HepG2 (cell line): ENCODE measurements at places on chromosomes 4 and X.
A peak's percentile ranks its signal among the peaks of the same experiment; 100 is the strongest.

GRCh38 chrX:121558886-121559285 lies 511.5 kb downstream of the GLUD2 start:
- DNase-seq, result no peak

DNA sequence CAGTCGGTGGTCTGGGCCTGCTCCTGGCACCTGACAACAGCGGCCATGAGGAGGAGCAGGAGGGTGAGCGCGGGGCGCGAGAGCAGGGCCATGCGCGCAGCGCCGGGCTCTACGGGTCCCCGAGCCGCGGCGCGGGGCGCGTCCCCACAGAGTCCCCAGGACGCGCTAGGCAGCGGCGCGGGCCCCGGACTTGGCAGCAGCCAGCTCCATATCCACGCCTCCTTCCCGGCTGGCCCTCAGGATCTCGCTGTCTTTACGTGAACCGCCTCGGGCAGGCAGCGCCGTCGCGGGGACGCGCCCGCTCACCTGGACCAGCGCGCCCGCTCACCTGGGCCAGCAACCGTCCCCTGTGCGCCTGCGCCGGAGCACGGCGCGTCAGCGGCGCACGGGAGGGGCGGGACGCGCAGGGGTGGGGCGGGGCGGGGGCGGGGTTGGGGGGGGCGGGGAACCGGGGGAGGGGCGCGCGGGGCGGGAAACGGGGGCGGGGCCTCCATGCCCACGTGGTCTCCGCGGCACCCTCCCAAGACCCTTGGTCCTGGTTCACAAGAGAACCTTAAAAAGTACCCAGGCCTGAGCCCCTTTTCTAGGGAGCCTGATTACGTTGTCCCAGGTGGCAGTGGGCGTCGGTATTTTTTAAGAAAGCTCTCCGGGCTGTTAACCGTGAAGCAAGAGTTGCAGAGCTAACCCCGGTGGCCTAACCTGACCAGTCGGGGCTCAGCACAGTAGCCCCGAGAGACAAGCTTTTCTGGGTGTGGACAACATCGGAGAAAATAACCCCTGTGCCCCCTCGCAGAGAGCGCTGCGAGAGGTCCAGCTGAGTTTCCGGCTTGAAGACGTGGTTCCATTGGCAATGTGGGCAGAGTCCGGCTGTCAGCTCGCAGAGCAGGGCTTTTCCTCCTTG lies at the start of gene PLA2G12A:
PLA2G12A (minus strand) TSS at position 353 of the 901 bp plus-strand sequence; CDS start at position 92, 261 bp downstream.
- DNase-seq, result peak; percentile 68

GRCh38 chr4:182185491-182185890 lies 57.7 kb upstream of the TENM3 start:
- no peak for DNase-seq

GRCh38 chr4:69781458-69782418 lies 21.3 kb upstream of the SULT1B1 start:
- peak; percentile 98 for DNase-seq

- DNase-seq, result no peak
Observed at GRCh38 chrX:1531096-1531890, 5.7 kb downstream of the P2RY8 start.

- no peak for DNase-seq
Observed at GRCh38 chr4:772776-773175, 53.2 kb downstream of the CPLX1 start.

DNA sequence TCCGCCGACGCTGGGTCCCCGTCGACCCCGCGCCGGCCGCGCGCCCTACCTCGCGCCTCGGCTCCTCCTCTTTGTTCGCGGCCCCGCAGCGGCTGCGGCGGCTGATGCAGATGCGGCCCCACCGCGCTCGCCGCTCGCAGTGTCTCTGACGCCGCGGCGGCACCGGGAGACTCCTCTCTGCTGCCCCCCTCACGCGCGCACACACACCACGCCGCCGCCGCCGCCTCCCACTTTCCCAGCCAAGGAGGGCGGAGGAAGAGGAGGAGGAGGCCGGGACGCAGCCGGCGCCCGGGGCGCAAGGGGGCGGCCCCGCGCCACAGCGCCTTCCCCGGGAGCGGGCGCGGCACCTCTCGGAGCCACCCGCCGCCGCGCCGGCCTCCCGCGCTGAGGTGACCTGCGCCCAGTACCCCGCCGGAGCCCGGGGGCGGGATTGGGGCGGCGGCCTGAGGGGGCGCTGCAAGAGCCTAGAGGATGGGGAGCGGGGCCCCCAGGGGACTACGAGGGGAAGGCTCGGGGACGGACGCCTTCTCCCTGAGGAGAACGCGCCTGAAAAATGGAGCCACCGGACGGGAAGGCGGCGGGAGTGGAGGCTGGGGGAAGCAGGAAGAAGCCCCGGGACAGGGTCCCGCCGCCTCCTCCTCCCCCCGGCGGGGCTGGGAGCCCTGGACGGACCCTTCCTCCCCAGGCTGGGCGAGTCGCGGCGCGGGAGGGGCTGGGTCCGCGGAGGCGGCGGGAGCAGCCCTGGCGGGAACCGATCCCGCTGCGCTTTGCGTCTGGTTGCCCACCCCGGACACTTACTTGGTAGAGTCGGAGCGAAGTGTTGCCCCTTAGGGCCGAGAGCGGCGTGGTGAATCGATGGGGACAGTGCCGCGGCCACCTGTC lies at the start of gene SH3RF1:
SH3RF1 (minus strand) TSS at position 147 of the 882 bp plus-strand sequence. CDS start 1,744 bp downstream, outside the sequence.
- peak; percentile 38 for DNase-seq

GRCh38 chr4:75841641-75842520 lies 60.4 kb downstream of the PPEF2 start:
- peak; percentile 78 for DNase-seq

DNA sequence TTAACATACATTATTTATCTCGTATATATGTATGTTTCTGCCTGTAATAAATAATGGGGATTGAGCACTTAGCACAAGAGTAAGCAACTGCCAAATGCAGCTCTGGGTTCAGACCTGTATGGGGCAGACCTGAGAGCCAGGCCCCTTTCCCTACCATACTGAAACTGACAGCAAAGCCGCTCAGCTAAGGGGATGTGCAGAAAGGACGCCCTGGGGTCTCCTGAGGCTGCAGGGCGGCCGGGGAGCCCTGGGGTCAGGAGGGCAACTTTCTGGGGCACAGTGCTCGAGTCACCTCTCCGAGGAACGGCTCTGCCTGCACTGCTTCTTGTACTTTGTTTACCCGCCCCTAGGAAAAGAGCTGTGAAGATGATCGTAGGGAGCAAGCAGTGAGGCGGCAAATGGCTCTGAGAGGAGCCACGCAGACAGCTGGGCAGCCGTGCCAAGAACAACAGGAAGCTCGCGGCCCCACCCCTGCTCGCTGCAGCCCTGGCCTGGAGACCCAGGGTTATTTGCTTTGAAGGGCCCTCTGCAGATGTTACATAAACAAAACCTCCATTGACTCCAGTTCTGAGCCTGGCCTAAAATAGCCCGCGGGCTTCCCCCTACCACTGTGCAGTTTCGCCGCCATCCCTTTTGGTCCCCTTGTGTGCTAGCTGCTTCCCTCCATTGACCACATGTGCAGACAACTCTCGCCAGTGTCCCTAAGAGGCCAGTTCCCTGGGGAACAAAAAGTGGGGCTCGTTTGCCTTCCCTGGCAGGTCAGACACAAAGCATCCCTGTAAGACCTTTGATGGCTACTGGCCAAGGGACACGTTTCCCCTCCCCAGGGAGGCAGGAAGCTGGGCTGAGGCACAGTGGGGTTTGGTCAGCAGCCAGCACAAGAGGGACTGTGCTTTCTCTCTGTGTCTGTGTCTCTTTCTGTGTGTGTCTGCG lies 111.3 kb upstream of the LNX1 start:
- peak; percentile 63 for DNase-seq

GRCh38 chr4:115852767-115853091 lies 739.3 kb upstream of the NDST4 start:
- DNase-seq, result no peak

DNA sequence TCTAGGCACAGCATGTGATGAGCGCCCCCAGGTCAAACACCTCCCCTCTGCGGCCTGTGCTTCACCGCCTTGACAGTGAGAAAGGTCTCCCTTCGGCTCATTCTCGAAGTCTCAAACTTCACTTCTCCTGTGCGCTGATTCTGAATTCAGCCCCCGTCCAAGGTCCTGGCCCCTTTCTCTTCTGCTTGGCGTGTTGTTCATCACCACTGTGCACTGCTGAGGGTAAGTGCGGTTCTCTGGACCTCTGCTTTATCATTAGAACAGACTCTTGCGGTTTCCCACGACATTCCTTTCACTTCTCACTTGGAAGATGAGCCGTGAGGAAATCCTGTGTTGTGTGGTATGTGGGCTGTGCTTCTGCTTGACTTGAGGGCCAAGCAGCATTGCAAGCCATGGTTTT lies 11.9 kb downstream of the HTT-AS start:
- DNase-seq, result no peak

- DNase-seq, result no peak
Observed at GRCh38 chrX:38206542-38206941, 14.1 kb downstream of the SRPX start.

DNA sequence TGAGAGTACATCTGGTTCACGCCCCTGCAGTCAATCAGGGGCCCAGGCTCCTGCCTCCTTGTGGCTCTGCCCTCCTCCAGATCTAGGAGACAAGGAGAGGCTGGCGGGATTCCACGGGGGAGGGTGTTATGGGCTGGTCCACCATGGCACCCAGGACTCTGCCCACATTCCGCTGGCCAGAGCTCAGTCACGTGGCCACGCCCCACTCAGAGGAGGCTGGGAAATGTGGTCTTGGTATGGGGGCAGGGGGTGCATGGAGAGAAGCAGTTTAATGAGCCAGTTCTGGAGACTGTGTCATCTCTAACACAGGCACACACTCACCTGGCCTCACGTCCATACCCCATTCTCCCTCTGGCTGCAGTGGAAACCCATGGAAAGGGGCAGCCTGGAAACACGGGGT lies 31.5 kb upstream of the PSAPL1 start:
- no peak for DNase-seq

DNA sequence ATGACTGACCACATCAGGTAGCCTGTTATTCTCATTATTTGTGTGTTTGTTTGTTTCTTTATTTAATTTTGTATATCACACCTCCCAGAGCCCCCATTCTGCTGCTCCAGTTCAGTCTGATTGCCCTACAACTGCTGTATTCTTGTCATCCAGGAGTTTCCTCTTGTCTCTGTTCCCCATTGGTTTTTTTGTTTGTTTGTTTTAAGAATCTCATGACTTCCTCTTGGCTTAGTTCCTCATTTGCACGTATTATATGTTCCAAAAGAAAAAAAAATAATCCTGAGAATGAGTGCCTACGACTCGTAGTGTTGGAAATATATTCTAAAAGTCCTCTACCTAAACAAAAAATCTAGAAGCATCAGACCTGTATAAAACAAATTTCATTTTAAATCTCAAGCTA lies 142.3 kb upstream of the SLIT2 start:
- no peak for DNase-seq

DNA sequence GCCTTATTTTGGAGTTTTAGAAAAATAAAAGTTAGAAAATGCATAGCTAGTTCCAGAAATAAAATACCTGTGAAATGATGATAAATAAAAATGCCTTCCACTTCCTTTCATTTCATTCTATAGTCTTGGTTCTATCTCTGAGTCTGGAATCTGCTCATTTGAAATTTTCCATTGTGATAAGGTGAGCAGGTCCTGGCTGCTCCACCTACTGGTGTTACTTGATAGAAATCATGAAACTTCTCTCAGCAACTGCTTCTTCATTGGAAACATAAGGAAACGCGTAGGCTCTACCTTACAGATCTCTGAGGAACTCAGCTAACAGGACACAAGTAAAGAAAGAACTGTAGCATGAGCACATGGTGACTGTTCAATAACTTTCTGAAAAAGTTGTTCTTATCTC lies 141.8 kb downstream of the DCHS2 start:
- DNase-seq, result peak; percentile 12

- peak; percentile 3 for DNase-seq
Observed at GRCh38 chr4:133584714-133585113, 435.6 kb downstream of the PCDH10 start.
